CD4-positive, alpha-beta T cell treated with Interleukin-1 beta for 1 hour (primary cell): ENCODE measurements at places on chromosomes 13 and 19.
A peak's percentile ranks its signal among the peaks of the same experiment; 100 is the strongest.

DNA sequence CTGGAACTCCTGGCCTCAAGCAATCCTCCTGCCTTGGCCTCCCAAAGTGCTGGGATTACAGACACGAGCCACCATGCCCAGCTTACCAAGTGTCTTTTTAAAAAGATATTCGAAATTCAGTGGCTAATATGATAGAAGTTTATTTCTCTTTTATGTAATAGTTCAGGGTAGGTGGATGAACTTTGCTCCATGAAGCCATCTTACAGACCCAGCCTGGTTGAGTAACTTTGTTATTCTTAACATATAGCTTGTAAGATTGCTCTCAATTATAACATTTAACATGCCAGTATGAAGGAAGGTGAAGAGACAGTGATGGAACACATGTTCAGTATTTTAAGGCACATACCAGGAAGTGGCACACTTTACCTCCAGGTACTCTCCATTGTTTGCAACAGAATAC is 42.4 kb downstream of the ZIC2 start:
- no peak for DNase-seq

DNA sequence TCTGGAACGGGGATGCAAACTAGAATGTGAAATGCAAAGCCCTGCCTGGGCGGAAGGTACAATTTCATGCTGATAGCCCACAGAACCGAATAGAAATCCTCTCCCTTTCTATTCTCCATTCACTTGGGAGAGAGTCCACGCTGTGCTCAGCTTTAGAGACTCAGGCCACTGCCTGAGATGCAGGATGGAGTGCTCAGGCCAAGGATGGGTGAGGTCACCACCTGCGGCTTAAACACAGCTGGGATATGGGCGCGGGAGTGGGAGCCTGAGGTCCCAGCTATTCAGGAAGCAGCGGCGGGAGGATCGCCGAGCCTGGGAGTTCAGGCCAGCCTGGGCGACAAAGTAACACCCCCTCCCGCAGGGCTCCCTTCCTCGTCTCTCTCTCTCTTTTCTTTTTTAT is 446 bp upstream of the ZNF83 start:
- no peak for DNase-seq

GRCh38 chr13:109192306-109192705 is 562.9 kb downstream of the MYO16 start:
- DNase-seq, result no peak

GRCh38 chr19:30865511-30865910 is 483.7 kb downstream of the TSHZ3 start:
- no peak for DNase-seq

GRCh38 chr19:5001615-5002014 is 32.7 kb downstream of the KDM4B start:
- DNase-seq, result peak; percentile 29

- no peak for DNase-seq
These were observed 6.9 kb downstream of the MBNL2 start for GRCh38 chr13:97228850-97229521.
